GM12865 (cell line): ENCODE measurements at places on chromosomes 7 and 10.
A peak's percentile ranks its signal among the peaks of the same experiment; 100 is the strongest.

DNA sequence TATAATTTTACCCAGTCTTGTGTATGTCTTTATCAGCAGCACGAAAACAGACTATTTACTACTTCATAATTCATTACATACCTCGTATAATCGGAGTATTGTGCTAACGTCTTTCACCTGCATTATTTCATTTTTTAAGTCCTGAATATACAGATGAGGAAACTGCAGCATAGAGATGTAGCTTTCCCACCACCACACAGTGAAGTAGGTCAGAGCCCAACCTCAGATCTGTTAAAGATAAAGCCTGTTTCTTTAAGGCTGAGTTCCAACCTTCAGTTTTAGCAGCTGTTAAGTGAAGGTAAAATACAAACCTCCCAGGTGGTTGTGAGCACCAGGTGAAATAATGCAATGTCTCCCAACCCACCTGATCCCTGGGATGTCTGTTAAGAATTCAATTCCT is 2.0 kb upstream of the ADAM12 start:
- no peak for DNase-seq

GRCh38 chr10:6239213-6239991 is 36.7 kb downstream of the PFKFB3 start:
- peak; percentile 54 for DNase-seq

DNA sequence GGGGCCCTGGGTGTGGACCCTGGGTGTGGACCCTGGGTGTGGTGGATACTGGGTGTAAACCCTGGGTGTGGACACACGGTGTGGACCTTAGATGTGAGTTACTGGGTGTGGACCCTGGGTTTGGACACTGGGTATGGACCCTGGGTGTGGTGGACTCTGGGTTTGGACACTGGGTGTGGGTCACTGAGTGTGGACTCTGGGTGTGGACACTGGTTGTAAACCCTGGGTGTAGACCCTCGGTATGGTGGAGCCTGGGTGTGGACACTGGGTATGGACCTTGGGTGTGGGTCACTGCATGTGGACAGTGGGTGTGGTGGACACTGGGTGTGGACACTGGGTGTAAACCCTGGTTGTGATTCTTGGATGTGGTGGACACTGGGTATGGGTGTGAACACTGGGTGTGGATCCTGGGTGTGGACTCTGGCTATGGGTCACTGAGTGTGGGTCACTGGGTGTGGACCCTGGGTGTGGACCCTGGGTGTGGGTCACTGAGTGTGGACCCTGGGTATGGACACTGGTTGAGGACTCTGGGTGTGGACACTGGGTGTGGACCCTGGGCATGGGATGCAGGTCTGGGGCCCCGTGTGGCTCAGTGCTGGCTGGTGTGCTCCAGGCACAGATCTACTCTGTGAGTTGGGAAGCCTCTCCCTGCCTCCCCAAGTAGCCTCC is 356.2 kb downstream of the GLRX3 start:
- DNase-seq = no peak

- DNase-seq = no peak
Measured at GRCh38 chr7:43653466-43653865, 70.6 kb downstream of the STK17A start.

GRCh38 chr7:36280840-36281812 is 108.5 kb upstream of the ANLN start:
- peak; percentile 71 for DNase-seq

DNA sequence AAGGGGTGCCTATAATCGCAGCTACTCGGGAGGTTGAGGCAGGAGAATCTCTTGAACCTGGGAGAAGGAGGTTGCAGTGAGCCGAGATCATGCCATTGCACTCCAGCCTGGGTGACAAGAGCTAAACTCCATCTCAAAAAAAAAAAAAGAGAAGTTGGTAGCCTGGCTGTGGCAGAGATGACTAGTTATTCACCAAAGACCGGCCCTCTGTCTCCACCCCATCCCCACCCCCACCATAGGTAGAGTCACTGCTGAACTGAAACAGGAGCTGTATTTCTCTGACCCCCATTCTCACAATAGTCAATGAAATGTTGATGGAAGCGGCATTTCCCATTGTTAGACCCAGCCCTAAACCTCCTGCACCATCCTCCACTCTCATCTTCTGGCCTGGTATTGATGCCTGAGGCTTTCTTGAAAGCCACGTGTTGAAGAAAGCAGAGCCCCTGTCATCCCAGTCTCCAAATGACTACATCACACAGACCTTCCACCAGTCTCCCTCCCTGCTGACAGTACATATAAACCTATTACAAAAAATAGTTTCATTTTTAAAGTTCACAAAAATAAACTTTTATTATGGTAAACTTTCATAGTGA is 9.4 kb upstream of the PIK3CG start:
- peak; percentile 23 for DNase-seq

DNA sequence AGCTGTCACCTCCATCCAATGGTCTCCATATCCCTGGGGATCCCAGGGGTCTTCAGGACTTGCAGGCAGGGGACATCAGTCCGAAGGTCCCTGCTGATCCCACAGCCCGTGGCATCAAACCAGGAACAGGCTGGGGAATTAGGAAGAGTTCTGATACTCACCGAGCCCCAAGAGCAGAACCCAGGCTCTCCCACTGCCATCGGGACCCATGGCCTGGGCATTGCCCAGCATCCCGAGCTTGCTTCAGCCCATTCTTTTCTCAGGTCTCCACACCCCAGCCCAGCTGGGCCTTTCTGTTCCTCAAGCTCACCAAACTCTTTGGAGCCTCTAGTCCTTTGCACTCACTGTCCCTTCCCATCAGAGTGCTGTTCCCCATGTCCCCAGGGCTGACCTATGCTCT is 280.9 kb downstream of the GRID1 start:
- no peak for DNase-seq

GRCh38 chr7:101265622-101266516 is 21.0 kb upstream of the FIS1 start:
- no peak for DNase-seq

DNA sequence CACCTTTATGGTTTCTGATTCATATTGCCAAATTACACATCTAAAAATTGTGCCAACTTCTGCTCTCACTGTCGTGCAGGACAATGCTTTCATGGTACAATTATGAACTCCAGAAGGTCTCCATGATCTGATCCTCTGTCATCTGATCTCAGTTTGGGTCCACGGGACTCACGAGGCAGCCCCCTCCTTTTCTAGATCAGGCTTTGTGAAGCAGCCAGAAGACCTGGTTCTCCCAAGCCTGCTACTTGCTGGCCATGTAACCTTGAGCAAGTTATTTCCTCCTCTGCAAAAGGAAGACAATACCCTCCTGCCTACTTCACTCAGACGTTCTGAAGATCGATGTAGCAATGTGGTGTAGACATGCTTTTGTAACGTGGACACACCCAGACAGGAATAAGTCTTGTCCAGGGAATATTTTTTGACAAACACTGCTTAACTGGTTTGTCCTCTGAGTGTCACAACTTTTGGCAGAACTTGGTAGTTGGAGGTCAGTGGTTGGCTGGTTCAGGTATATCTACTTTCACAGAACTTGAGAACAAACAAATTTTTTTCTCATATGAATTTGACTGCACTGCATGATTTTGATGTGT is 19.6 kb downstream of the CALML3 start:
- no peak for DNase-seq

DNA sequence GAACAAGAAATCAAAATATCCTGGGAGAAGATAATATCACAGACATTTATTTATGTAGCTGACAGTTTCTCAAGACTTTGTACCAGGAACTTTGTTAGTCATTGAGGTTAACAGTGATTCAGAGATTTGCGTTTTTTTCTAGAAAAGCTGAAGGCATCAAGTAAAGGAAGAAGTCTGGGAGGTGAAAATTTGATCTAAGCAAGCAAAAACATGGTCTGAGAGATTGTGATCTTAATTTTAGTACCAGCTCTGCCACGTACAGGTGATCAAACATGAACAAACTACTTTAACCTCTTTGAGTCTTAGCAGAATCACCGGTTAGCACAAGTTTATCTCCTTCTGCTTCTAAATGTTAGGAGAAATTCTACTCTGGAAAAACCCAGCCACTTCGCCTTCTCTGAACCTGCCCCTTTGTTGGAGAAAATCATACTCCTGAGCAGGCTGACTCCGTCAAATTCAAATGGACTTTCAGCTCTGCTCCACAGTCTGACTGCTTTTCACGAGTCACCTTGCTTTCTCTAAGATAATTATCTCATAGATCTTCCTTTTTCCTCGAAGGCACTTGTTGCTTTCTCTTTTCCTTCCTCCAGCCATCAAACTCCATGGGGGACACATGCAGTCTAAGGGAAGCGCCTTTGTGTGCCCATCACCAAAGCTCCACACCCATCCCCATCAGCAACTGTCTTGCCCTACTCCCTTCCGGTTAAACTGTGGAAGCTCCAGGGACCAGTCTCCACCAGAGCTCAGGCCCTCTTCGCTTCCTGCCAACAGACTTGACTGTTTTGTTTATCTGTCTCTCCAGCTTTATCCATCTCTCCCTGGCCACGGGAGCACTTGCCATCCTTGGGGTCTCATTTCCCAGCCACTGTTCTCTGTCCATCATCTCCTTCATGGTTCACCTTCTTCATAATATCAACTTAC is 86.3 kb downstream of the PRKCQ start:
- DNase-seq = no peak

DNA sequence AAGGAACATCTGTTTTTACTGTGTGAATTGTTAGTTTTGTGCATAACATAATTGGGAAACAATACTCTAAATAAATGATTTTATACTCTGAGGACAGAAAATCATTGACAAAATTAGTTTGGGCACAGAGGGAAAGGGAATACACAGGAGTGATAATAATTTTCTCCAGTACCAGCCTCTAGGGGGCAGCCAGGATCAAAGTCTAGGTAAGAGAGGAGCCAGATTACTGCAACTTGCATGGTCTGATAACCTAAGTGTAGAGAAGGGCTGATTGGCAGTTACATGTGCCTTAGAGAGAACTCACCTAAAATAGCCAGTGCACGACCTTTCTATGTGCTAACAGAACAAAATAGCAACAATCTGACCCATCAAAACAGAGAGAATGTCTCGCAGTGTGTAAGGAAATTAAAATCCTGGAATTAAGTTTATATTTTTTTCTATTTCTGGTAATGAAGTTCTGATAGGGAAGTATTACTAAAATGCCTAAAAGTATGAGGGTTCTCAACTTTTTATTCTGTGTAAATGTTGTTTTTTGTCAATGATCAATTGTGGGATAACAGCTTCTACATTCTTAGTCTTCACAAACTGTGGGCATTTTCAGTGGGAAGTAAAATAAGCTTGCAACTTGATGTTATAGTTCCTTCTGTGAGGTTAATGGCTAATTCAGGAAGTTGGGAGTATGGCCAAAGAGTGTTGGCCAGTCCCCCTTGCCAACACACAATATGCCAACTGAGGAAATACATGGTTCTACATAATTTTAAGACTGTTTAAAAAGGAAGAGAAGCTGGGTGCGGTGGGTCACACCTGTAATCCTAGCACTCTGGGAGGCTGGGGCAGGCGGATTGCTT is 66.4 kb downstream of the EXOC6 start:
- peak; percentile 61 for DNase-seq

GRCh38 chr7:150972023-150972468 is 6.1 kb downstream of the KCNH2 start:
- no peak for DNase-seq

DNA sequence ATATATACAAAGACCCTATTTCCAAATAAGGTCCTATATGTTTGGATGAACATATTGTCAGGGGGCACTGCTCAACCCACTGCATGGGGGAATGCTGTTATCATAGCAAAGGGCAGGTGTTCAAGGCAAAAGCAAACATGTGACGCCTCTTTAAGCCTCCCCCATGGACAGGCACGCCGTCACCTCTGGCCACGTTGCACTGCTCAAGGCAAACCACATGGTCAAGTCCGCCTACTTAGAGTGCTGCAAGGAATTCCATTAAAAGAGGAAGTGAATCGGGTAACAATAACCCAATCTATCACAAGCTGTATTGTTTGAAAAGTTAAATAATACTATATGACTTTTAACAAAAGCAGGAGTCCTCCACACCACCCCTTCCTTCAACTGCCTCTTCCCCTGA is 8.8 kb upstream of the CALD1 start:
- no peak for DNase-seq

GRCh38 chr7:127474457-127474856 is 81.9 kb upstream of the ZNF800 start:
- DNase-seq = no peak

DNA sequence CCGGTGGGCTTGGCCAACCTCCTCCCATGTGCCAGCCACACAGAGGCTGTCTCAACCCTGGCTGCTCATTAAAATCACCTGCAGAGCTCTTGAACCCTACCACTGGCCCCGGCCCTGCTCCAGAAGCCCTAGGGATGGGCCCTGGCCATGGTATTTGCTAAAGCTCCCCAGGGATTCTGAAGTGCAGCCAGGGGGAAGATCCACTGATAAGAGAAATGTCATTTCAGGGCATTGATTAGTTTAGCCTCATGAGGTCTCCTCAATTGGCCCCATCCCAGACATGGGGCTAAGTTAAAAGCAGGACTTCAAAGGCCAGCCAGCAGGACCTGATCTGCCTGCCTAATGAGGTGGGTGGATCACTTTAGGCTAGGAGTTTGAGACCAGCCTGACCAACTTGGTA is 65.2 kb downstream of the ABRAXAS2 start:
- DNase-seq = no peak

GRCh38 chr7:79051915-79052314 is 401.6 kb downstream of the MAGI2 start:
- no peak for DNase-seq

- DNase-seq = no peak
Measured at GRCh38 chr10:61983255-61983654, 81.8 kb downstream of the ARID5B start.

DNA sequence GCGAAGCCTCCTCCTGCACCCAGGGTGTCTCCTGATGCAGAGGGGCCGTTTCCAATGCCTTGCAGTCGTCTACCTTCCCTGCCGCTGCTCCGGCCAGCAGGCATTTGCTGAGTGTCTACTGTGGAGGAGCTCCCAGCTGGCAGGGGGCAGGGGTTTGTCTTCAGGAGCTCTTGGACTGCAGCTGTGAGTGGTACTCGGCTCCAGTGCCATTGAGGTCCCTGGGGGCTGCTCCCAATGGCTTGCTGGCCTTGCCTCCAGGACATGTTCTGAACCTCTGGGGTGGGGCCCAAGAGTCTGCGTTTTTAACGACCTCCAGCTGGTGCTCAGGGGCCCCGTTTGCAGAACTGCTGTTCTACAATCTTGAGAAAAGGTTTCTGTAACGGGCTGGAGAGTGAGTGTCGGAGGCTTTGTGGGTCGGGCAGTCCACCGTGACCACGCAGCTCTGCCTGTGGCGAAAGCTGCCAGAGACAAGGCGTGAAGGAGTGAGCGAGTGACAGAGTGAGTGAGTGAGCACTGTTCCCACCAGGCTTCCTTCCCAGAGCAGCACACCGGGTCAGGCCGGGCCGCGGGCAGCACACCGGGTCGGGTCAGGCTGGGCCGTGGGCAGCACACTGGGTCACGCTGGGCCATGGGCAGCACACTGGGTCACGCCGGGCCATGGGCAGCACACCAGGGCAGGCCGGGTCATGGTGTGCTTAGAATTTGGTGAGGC is 520.2 kb downstream of the PTPRN2 start:
- no peak for DNase-seq

- DNase-seq = no peak
Measured at GRCh38 chr10:129564923-129565322, 97.9 kb downstream of the MGMT start.

GRCh38 chr7:41886262-41886900 is 183.5 kb upstream of the INHBA start:
- DNase-seq = no peak

- DNase-seq = no peak
Measured at GRCh38 chr10:119408969-119409371, 133.5 kb downstream of the RGS10 start.

GRCh38 chr7:77253151-77253550 is 53.5 kb upstream of the FGL2 start:
- DNase-seq = no peak
